ENCODE measurements at places on chromosomes 5 and 9.

DNA sequence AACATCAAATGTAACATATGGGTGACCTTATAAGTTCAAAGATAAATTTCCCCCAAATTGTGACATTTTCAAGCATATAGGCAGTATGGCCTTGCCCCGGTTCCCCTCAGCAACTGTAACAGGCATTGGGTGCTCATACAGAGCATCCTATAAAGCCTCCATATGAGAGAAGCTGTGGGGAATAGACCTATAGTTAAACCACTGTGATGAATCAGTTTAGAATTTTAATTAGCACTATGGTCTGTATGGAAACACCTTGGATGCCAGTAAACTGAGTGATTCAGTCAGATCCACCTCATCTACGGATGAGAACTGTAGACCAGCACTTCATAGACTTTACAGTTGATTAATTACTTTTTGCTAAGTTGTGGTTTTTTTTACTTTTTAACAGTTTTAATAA lies 79.4 kb downstream of the ERCC6L2 start:
- no peaks in the 10 kb centered on the region for H3K27me3 ChIP-seq
- H3K36me3 ChIP-seq, result peaks cover 38% of the 10 kb centered on the region
- H3K4me1 ChIP-seq, result no peaks in the 10 kb centered on the region

- H3K36me3 ChIP-seq, result peaks cover 8% of the 10 kb centered on the region
- H3K4me1 ChIP-seq, result peaks cover 66% of the 10 kb centered on the region
- H3K27ac ChIP-seq, result peak overlapping the region; percentile 87
- no peaks in the 10 kb centered on the region for H3K27me3 ChIP-seq
Observed at GRCh38 chr5:169695919-169696490, 58.9 kb downstream of the DOCK2 start.

DNA sequence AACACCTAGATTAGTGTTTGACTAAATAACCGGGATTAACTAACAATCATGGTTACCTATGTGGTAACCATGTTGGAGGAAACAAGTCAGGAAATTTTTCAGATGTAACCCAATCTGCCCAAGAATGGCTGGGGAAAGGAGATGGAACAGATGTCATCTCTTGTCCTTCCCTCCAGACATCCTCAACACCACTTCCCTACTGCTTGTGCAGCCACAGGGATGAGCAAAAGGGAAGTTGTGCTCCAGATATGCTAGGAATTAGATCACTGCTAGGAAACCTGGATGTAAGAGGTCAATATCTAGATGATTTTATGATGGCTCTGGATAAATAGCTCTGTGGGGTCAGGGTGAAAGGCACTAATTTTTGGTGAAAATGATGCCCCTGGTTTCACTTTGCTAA lies 61.3 kb upstream of the ELL2 start:
- no peaks in the 10 kb centered on the region for H3K36me3 ChIP-seq
- peak overlapping the region; percentile 80 for H3K27ac ChIP-seq
- no peaks in the 10 kb centered on the region for H3K27me3 ChIP-seq
- peaks cover 77% of the 10 kb centered on the region for H3K4me1 ChIP-seq

DNA sequence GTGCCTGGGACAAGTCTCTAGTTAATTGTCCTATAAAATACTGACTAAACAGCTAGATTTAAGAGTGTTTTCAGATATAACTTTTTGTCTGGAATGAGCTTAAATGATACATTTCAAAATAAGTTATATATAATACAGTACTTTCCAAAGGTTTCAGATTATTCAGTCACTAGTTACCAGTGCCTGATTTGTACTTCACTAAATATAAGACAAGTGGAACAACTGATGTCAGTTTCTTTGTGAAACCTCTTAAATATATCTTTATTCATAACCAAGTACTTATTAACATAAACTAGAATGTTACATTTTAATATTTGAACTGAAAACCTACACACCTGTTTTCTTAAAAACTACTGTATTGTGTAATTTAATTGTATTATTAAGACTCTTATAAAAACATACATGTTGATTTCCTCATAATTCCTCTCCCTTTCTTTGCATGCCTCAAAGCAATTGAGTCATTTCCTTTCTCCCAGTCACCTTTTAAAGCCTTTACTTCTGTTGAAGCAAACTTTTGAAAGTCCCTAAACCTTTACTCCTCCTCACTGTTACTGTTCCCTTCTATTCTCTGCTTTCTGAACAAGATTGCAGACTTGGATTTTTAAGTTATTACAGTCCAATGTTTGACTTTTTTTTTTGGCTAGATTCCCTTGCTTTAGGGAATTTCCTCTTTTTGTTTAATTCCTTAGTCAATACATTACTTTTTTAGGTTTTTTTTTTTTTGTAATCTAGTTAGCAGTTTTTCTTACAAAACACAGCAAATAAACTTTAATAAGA lies 8.7 kb upstream of the SEMA6A start:
- H3K4me3 ChIP-seq, result no peak overlapping the region
- H3K27ac ChIP-seq, result no peak overlapping the region
- peaks cover 2% of the 10 kb centered on the region for H3K27me3 ChIP-seq
- DNase-seq, result no peak

- H3K4me3 ChIP-seq, result no peak overlapping the region
- H3K27me3 ChIP-seq, result no peaks in the 10 kb centered on the region
- no peaks in the 10 kb centered on the region for H3K36me3 ChIP-seq
- H3K27ac ChIP-seq, result no peak overlapping the region
Observed at GRCh38 chr9:126379661-126380360, 53.2 kb downstream of the MVB12B start.
